ENCODE measurements at places on chromosomes 1 and 21.

GRCh38 chr1:24386241-24386640 lies 27.3 kb downstream of the STPG1 start:
- no peak for DNase-seq

DNA sequence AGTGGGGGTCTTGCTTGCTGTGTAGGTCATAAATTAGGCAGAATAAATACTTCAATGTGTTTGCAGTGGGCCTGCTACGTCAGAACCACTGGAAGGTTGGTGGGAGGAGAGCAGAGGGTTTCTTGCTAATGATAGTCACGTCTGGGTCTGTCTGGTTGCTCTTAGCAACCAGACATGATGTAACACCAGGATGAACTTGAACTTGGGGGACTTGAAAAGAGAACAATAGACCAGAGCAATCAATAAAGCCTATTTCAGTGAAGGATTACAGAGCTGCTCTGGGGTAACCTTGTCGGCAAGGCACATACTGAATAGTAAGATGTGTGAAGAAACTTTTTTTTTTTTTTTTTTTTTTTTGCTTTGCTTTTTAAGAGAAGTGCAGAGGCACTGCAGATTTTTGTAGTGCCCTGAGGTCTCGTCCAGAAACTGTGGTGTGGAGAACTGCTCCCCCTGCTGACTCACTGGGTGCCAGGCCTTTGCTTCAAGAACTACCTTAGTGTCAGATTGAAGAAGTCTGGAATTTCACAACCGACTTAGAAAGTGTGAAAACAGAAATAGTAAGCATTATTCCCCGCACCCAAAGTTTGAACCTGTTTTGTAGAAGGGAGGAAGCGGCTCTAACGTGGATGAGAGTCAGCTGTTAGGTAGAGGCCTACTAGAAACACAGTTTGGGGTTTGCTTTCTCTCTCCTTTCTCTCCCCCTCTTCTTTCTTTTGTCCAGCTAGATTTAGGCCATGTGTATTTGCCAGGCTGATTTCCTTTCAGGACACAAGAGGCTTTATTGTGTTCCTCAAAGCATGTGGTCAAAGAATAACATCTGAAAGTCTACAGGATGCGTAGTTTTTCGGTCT lies 271.6 kb downstream of the TM2D1 start:
- DNase-seq, result no peak

DNA sequence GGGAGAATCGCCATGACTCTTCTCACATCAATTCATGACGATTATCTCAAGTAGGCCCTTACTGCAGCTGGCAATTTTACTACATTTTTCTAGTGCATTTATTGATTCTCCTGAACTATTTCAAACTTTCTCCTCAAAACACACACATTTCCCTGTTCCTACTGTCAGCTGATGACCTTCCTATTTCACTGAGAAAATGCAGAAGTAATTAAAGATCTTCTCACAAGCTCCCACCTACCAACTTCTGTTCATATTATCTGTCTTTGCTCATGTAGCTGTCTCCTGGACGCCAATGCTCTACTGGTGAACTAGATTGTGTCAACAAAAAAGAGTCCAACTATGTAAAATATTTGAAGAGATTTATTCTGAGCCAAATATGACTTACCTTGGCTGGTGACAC lies 36.4 kb upstream of the FASLG start:
- DNase-seq, result no peak

- no peak for DNase-seq
Measured at GRCh38 chr1:78375996-78376395, 114.8 kb upstream of the PTGFR start.

DNA sequence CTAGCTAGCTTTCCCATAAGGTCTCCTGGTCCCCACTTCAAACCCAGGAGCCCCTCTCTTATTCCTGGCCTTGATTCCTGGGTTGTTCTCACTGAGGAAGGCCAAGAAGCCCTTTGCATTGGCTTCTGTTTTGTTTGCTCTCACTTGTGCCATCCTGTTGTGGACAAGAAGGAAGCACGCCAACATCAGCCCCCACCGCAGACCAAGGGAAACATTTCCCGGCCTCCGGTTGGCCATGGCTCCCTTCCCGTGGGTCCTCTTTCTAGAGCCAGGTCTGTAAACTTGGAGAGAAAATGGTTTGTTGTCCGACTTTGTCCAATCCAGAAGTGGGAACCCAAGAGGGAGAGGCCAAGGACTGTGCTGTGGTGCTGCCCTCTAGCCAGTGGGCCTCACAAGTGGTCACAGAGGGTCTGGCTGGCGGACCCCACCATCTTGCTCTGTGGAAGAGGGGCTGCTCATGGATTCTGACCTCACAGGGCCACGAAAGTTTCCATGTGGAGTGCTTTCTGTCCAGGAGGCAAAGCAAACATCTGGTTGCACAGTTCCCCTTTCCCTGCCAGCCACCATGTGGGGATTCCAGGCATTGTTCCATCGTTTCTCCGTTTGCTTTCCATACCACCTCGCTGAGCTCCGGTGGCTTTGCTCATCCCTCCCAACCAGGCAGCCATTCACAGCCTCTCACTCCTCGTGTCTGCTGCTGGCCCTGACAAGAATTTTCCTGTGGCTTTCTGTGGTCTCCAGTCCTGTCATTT lies 18.9 kb upstream of the TENT5C start:
- no peak for DNase-seq

- no peak for DNase-seq
Measured at GRCh38 chr1:920521-920920, 3.2 kb upstream of the SAMD11 start.

GRCh38 chr1:63955370-63956145 lies 181.7 kb downstream of the ROR1 start:
- no peak for DNase-seq

GRCh38 chr1:76471536-76471935 lies 395.7 kb upstream of the ST6GALNAC5 start:
- DNase-seq, result no peak

GRCh38 chr1:210394281-210394821 lies 65.6 kb downstream of the HHAT start:
- no peak for DNase-seq

DNA sequence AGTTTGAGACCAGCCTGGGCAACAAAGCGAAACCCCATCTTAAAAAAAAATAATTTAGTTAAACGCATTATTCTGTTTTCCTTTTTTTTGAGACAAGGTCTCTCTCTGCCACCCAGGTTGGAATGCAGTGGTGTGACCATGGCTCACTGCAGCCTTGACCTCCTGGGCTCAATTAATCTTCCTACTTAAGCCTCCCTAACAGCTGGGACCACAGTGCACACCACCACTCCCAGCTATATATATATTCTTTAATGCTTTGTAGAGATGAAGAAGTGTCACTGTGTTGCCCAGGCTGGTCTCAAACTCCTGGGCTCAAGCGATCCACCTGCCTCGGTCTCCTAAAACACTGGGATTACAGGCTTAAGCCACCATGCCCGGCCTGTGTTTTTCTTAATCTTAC lies 7.7 kb upstream of the KLF17 start:
- no peak for DNase-seq

GRCh38 chr1:39105841-39106765 lies 80.0 kb downstream of the NDUFS5 start:
- DNase-seq, result no peak

DNA sequence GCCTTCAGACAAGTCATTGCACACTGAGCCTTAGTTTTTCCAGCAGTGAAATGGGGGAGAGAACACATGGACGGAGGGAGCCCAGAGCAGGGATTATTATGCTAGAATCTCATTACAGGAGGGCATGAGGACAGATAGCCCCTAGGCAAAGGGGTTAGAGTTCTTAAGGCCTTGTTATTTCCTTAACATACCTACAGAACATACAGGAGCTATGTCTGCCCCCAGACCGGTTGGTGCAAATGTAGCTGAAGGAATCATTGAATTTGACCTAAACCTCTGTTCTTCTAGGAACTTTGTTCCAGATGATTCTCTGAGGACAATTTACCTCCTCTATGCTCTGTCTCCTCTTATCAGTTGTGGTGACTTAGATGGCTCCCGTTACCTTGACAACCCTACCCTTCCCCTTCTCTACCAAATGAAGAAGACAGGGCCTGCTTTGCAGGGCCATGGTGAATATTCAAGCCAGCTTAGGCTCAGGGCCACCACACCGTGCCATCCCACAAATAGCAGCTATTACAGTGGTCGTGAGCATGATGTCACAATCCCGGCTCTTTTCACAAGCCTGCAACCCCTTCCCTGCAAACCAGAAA lies 156.9 kb downstream of the IGSF21 start:
- DNase-seq, result no peak

DNA sequence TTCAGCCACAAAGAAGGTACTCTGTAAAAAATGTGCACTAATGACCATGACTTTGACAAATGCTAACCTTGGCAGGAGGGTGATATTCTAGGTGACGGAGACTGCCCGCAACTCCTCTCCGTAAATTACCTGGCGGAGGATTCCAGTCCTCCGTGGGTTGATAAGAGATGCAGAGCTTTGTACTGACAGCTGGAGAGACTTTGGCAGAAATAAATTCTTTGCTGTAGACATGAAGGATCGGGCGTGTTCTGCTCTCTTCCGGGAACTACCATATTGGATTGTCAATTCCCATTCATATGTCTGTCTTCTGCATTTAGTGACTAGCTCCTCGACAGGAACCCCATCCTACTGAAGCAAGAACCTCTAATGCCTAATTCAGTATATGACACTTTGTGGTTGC lies 158.3 kb upstream of the KAZN start:
- no peak for DNase-seq

DNA sequence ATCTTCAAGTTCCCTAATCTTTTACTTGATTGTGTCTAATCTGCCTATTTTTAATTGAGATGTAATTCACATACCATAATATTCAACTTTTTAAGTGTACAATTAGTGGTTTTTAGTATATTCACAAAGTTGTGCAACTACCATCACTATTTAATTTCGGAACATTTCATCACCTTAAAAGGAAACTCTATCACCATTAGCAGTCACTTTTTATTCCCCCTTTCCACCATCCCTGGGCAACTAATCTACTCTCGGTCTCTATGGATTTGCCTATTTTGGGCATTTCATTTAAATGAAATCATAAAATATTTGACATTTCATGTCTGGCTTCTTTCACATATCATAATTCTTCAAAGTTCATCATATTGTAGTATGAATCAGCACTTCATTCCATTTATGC lies 30.6 kb upstream of the HYI start:
- no peak for DNase-seq

DNA sequence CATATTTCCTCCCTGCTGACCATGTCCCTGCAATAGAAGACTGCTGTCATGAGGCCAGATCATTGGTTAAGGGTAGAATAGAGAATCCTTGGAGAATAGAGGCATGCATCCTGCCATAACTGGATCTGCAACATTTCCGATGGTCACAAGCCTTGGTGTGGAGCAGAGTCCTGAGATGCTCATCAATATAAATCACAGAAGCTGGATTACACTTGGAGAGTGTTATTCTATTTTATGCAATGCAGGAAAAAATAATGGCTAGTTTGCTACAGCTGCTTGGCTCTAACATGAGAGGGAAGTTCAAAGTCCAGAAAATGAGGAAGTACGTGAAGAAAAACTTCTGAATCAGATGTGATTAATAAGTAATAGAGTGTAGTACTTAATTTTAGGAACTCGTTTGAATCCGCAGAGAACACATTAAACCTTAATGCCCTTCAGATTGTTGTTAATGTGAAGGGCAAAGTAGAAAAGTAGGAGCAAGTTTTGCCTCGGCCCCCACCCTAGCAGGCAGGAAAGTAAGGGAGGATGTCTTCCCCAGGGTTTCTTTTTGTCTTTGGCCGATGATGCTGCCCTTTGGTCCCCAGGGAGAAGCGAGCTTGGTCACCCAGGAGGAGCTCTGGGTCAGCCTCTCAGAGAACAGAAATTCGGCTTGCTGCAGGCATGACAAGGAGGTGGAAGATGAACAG lies 59.5 kb downstream of the KCNK1 start:
- DNase-seq, result no peak

GRCh38 chr1:218785928-218786327 lies 387.8 kb upstream of the LYPLAL1 start:
- no peak for DNase-seq

GRCh38 chr21:45655124-45655523 lies 11.6 kb downstream of the PCBP3 start:
- DNase-seq, result no peak

DNA sequence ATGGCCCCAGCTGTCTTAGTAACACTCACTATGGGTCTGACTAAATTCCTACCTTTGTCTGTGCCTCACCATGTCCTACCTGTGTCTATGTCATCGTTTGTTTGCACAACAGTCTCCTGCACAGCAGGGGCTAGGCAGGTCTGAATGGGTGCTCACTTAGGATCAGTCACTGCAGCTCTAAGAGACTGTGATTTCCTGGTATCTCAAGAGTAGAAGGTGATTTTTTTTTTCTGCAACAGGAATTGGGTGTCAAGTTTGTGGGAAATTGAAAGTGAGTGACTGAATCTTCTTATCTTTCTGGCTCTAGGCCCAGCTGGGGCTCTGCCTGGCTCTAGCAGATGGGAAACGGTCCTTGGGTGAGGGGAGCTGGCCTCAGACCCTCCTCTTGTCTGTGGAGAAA lies 46.4 kb upstream of the TRABD2B start:
- no peak for DNase-seq

GRCh38 chr21:44353191-44353970 lies at the start of gene TRPM2:
TRPM2 (plus strand) TSS chr21:44353621; CDS start chr21:44353701, 80 bp downstream.
- DNase-seq, result no peak

GRCh38 chr1:5423109-5423508 lies 569.1 kb downstream of the NPHP4 start:
- no peak for DNase-seq

DNA sequence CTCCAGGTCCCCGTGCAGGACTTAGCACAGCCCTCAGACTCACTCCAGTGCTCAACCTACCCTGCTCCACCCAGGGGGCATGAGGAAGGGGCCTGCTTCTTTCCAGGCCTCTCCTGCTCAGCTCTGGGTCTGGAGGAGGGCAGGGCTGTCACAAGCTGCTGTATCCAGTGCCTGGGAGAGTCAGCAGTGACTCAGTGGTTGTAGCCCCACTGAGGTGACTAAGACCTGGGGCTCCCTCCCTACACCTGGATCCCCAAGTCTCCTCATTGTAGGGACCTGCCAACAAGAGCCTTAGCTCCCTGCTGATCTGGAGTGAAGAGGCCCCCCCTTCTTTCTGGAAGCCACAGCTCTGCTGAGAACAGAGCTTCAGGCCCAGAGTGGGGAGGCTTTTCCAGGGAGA lies 36.1 kb upstream of the FAM131C start:
- no peak for DNase-seq

GRCh38 chr21:14875186-14875585 lies 189.6 kb downstream of the NRIP1 start:
- DNase-seq, result no peak

DNA sequence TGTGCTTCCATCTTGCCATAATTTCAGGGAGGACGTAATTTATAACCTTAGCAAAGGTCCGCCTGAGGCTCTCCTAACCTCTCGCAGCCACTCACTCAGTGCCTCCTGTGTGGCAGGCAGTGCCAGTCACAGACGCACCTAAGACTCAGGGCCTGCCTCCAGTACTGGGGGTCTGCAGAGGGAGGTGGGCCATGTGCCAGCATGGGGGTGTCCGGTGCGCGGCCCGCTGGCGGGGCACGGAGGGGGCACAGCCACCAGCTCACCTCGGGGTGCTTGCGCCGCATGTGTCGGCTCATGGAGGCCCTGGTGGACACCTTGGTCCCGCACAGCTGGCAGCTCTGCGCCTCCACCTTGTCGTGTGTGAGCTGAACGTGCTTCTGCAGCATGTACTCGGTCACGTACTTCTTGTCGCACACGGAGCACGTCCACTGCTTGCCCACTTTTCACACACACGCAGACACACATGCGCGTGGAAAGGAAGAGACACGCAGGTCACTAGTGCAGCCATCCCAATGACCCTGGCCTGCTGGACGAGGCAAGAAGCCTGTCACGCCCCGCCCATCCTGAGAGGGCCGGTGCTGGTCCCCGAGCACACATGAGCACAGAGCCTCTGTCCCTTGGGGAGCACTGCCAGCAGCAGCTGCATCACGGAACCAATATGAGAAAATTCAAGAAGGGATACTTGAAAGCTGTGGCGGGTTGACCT lies 43.2 kb upstream of the RIPK4 start:
- DNase-seq, result no peak

All from D721Med (cell line).